ENCODE measurements at places on chromosomes 3 and 15.

DNA sequence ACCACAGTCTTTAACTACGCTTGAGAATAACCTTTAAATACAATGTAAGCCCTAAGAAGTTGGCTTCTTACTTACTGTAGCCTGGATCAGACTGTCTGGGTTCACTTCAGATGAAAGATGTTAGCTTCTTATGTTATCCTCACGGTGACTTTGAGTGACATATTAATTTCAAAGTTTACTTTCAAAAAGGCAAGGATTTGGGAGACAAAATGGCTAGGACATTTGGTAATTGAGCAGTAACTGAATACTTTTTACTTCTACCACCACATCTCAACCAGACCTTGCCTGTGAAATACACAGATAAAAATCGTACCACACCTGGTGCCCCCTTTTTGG lies 36.0 kb upstream of the BNIP2 start:
- DNase-seq = no peak

GRCh38 chr3:188283347-188283746 lies 129.4 kb downstream of the LPP start:
- no peak for DNase-seq

DNA sequence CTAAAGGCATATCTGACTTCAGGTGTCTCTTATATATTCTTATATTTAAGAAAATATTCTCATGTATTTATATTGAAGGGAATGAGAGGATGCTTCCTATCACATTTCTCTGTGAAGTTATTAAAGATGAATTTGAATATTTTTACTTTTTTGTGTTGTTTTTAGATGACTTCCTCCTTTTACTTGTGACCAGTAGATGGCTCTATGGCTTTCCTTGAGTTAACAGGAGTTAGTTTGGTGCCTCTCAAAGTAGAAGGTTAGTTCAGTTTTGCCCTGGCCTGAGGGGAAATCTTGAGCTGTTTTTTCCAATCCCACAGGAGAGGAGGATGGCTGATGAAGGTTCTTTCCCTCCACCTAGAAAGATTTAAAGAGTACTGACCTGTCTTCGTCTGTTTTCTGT lies 80.7 kb downstream of the SQOR start:
- no peak for DNase-seq

DNA sequence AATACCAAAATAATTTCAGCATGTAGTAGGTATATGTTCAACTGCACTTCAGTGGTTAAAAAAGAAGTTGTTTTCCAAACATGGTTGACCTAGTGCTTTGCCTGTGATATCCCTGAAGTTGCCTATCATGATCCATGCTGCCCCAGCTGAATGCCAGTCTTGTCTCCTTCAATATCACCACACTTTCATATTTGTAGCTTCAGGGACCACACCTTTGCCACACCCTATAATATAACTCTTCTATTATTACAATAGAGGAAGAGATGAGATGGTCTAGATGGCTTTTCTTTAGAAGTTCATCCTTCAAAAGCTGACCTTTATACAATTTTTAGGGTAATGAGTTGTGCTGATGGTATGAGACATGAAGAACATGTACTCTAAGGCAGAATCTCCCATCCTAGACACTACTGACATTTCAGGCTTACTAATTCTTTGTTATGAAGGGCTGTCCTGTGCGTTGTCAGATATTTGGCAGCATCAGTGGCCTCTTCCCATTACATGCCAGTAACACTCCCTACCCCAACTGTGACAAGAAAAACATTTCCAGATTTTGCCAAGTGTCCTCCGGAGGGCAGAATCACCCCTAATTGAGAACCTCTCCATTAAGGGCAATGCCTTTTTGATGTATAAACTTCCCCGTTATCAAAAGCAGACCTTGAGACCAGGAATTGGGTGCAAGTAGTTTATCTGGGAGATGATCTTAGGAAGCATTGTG lies 76.2 kb upstream of the PLCL2 start:
- no peak for DNase-seq

- DNase-seq = no peak
Measured at GRCh38 chr3:173976281-173976680, 578.7 kb downstream of the NLGN1 start.

DNA sequence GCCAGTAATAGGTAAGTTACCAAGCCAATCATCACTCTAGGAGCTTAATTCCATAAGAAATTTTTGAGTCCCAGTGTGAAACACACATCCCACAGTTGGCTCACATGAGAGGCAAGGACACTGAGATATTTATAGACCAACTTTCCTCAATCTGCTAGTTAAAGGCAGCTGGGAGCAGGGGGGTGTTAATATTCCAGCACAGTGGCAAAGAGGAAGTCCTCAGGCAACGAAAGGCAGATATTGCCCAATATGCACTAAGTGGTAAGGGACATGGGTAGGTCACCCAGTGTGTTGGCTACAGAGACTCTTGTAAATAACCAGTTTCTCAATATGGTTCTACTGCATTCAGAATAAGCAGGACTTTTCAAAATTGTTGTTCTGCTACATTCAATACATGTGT lies 61.0 kb downstream of the TOP2B start:
- no peak for DNase-seq

DNA sequence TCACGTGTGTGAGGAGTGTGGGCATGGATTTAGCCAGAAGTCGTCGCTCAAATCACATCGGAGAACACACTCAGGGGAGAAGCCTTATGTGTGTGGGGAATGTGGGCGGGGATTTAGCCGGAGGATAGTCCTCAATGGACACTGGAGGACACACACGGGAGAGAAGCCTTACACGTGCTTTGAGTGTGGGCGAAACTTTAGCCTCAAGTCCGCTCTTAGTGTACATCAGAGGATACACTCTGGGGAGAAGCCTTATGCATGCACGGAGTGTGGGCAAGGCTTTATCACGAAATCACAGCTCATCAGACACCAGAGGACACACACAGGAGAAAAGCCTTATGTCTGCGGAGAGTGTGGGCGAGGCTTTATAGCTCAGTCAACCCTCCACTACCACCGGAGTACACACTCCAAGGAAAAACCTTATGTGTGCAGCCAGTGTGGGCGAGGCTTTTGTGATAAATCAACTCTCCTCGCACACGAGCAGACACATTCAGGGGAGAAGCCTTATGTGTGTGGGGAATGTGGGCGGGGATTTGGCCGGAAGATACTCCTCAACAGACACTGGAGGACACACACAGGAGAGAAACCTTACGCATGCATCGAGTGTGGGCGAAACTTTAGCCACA lies 28.1 kb downstream of the ZNF589 start:
- DNase-seq = no peak

GRCh38 chr3:114022145-114022802 lies 34.1 kb downstream of the CCDC191 start:
- DNase-seq = no peak

DNA sequence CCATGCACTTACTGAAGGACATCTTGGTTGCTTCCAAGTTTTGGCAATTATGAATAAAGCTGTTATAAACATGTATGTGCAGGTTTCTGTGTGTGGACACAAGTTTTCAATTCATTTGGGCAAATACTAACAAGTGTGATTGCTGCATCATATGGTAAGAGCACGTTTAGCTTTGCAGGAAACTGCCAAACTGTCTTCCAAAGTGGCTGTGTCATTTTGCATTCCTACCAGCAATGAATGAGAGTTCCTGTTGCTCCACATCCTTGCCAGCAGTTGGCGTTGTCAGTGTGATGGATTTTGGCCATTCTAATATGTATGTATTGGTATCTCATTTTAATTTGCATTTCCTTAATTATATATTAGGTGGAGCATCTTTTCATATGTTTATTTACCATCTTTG lies 280.1 kb downstream of the SV2B start:
- DNase-seq = no peak

DNA sequence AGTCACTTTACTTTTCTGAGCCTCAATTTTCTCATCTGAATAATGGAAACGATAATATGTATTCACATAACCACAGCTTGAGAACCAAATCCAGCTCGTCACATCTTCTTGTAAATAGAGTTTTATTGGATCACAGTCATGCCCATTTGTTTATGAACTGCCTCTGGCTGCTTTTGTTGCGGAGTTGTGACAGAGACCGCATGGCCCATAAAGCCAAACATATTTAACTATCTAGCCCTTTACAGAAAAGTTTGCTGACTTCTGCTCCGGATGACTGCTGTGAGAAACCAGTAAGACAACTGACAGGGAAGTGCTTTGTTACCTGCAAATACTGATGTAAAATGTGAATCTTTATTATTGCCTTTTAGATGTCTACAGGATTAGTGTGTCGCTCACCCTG lies 216.0 kb downstream of the RORA start:
- no peak for DNase-seq

GRCh38 chr3:107184375-107184774 lies 192.9 kb upstream of the CCDC54 start:
- DNase-seq = no peak

DNA sequence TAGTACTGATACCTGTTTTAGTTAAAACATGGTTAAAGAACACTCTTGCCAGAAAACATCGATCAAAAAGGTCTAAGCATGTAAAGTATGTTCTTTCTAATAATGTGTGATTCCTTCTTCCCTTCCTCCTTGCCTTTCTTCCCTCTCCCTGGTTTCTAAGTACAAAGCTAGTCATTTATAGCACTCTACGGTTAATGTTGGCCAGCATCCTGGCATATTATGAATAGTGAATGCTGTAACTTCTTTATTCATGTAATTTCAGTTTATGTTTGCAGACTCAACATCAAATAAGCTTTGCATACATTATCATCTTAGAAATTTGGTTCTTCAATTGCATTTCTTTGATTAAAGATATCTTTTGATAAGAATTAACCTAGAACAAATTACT lies 27.1 kb downstream of the P2RY12 start:
- no peak for DNase-seq

DNA sequence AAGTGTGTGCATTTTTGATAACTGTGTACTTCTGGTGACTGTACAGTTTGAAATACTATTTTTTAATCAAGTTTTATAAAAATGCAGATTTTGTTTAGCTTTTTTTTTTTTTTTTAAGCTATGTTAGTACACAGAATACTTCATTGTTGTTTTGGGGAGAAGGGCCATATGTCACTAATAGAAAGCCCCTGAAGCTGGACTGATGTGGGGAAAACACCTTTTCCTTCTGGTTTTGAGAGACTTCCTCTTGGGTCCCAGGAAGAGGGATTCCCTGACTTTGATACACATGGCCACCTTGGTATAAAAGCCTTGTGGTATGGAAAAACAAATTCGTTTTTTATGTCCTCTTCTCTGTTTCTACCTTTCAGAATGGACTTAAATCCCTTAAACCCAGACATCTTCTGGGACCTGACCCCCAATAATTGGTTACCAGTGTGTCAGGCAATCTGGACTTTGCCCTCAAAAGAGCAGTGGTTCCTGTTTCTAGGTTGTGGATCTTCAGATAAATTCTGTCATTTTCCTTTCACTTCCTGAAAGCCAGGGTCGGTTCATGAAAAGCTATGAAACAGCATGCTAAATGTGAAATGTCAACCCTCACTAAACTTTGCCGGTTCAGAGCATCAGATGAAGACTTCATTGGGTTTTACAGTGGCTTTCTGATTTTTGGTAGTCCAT lies 31.1 kb upstream of the BLOC1S6 start:
- no peak for DNase-seq

- no peak for DNase-seq
Measured at GRCh38 chr3:68936856-68937255, 4.5 kb upstream of the TAFA4 start.

DNA sequence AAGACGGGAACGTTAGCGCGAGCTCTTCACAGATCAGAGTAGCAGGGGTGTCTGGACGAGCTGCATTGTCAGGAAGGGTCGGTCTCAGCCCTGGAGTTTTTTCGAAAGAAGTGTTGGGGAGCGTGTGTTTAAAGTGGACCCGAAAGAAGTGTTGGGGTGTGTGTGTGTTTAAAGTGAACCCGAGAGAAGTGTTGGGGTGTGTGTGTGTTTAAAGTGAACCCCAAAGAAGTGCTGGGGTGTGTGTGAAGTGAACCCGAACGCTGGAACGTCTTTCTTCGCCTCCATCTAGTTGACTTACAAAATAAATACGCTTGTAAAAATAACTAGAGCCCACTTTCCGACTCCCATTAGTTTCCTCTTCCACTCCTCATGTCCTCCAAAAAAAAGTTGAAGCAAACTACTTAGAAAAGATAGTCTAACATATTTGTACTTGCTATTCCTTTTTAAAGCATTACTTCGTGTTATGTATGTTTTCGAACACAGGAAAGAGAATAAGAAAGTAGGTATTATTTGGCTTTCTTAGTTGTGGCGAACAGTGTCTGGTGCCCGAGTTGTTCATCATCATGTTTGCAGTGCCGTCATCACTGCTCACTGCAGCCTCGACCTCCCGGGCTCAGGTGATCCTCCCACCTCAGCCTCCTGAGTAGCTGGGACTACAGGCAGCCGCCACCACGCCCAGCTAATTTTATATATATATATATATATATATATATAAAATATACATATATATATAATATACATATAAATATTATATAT lies 1.0 kb downstream of the LRCH3 start:
- no peak for DNase-seq

- no peak for DNase-seq
Measured at GRCh38 chr15:82305621-82306048, 43.0 kb downstream of the SAXO2 start.

GRCh38 chr3:140378571-140379340 lies 299.1 kb upstream of the TRIM42 start:
- no peak for DNase-seq

- no peak for DNase-seq
Measured at GRCh38 chr15:75916978-75917377, 13.3 kb downstream of the FBXO22 start.

- DNase-seq = no peak
Measured at GRCh38 chr3:12922306-12922705, 80.9 kb upstream of the RPL32 start.

- no peak for DNase-seq
Measured at GRCh38 chr3:140277886-140278285, 342.9 kb downstream of the CLSTN2 start.

DNA sequence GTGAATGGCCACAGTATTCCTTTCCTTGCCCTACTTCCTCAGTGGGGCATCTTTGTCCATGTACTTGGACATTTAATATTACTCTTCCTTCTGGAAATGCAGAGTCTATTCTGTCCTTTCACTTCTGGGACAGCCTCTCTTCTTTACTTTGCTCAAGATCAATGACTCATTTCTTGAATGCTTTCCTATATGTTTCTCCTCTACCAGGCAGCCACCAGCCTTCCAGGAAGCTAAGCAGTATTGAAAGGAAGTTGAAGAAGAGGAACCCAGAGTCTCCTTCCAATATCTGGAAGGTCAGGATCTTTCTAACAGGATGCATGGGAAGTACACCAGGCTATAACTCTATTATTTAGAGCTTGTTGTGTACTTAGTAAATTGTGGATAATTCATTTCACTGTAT lies 182.8 kb downstream of the CD47 start:
- DNase-seq = no peak

GRCh38 chr15:70853973-70854665 lies at the start of gene LARP6:
Gene LARP6, minus strand, starts transcription at chr15:70854157. Its CDS starts 69 bp downstream, at chr15:70854088.
- peak; percentile 58 for DNase-seq

DNA sequence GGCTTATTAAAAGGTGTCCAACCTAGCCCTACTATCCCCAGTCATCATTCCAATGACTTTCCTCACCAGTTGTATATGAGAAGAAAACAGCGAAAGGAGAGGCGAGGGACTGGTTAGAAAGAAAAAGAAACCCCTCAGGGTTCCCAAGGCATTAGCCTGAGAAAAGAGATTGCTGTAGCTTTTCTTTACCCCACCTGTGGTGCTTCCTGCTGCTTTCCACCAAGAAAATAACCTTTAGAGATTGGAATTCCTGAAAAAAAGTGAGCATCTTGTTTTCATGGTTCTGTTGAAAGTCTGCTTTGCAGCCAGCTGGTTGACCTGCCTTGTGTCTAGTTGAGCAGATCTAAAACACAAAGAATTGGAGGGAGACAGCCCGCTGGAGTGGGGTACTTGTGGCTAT lies 196.4 kb downstream of the CADPS start:
- DNase-seq = no peak

Measured in progenitor cell of endocrine pancreas (in vitro differentiated cells).